A549 treated with RU486 at 1 μM for 4 hours (cell line): ENCODE measurements at places on chromosomes 16 and 17. TPM values are rescaled to one million over a fixed set of nuclear protein-coding genes. Genes with fewer than 3 reads are reported as not detected.

MED1 gene
- total RNA-seq, result 24.9 to 34.8 TPM (median 32.9 TPM) in 5 replicates

CLEC10A gene
- not detected in 5 replicates for total RNA-seq

TPSB2 gene
- not detected in 5 replicates for total RNA-seq

KRTAP2-2 gene
- total RNA-seq, result not detected in 5 replicates

IRX5 gene
- total RNA-seq, result 2.0 to 2.8 TPM (median 2.1 TPM) in 5 replicates

GPRC5B gene
- 23.4 to 26.9 TPM (median 24.6 TPM) in 5 replicates for total RNA-seq

HSD17B2 gene
- total RNA-seq, result 0.16 TPM in 1 of 5 replicates, not detected in the others

CD79B gene
- 0.16 TPM in 1 of 5 replicates, not detected in the others for total RNA-seq

NME3 gene
- 30.6 to 59.4 TPM (median 55.1 TPM) in 5 replicates for total RNA-seq

CCL4 gene
- total RNA-seq, result not detected in 5 replicates

GRAPL gene
- total RNA-seq, result 0.22 TPM in 1 of 5 replicates, not detected in the others

PLCD3 gene
- 151 to 229 TPM (median 208 TPM) in 5 replicates for total RNA-seq

PRSS27 gene
- 0.77 to 1.8 TPM (median 1.5 TPM) in 5 replicates for total RNA-seq

CMTM1 gene
- total RNA-seq, result 0.76 to 1.7 TPM (median 1.2 TPM) in 5 replicates

NME4 gene
- total RNA-seq, result 286 to 471 TPM (median 425 TPM) in 5 replicates

ARL17A gene
- 2.2 to 5.3 TPM (median 4.1 TPM) in 5 replicates for total RNA-seq

C16orf74 gene
- 11.4 to 18.6 TPM (median 16.7 TPM) in 5 replicates for total RNA-seq

CUEDC1 gene
- total RNA-seq, result 41.9 to 56.1 TPM (median 52.0 TPM) in 5 replicates

CLEC18B gene
- 0.09 to 0.31 TPM (median 0.11 TPM) in 5 replicates for total RNA-seq
